ENCODE measurements at places on chromosomes 5 and 9.

- peak; percentile 40 for DNase-seq
Observed at GRCh38 chr5:141875795-141876627, 2.2 kb downstream of the PCDH1 start.

GRCh38 chr5:82639393-82640144 is 361.4 kb upstream of the RPS23 start:
- DNase-seq, result no peak

- no peak for DNase-seq
Observed at GRCh38 chr9:23524607-23525155, 301.4 kb downstream of the ELAVL2 start.

DNA sequence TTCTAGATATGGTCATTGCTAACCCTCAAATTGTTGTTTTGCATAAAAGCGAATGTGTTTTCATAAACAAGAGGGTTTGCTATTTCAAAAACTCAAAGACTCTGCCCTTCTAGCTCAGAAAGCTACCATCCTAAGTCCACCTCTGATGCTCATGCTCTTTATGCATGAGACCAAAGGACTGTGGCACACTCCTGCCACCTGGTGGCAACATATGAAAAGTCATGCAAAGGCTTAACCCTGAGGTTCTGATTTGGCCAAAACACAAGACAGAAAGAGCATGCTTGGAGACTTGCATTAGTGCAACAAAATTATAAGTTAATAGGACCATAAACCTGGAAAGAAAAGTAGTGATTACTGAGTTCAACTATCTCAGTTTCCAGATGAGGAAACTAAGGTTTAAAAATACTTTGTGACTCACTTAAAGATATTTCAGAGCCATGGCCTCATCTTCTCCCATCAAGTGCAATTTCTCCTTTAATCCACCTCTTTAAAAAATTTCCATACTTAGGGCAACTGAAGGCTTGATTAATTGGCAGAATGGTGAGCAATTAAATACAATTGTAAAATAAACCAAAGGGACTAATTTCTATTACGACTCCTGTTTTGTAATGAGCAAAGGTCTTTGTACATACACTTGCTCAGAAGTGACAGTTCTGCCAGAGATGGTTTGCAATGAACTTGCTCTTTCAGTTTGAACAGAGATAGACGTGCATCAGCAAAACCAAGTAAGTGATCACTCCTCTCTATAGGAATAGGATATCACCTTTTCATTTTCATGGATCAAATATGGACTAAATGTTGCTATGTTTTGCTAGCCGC is 110.7 kb upstream of the RAD23B start:
- peak; percentile 64 for DNase-seq

GRCh38 chr9:14654932-14655331 is 38.3 kb downstream of the ZDHHC21 start:
- no peak for DNase-seq

DNA sequence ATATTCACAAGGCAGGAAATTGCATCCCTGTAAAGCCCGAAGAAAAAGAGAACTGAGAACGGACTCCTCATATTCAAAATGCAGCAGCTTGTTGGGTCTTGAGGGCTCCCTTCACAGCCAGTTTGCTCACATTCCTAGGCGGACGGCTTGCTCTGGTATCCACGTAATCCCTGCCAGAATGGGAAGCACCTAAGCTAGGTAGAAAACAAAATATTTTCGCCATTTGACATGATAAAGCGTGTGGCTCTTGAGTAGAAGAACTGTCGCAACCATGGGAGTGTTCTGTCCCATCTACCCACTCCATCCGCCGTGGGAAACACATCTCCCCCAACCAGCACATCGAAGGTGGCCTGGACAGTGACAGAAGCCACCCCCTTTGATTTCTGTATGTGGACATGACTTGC is 183.1 kb downstream of the GAS1 start:
- DNase-seq, result no peak

Measured in activated T-cell treated with anti-CD3 and anti-CD28 coated beads, Interleukin-2, amount 50 U/mL, for 24 hours (primary cell).